PC-9 (cell line): ENCODE measurements at places on chromosomes 13 and 19. TPM values are rescaled to one million over a fixed set of nuclear protein-coding genes. Genes with fewer than 3 reads are reported as not detected.

The MISP gene
- 91.6 and 101 TPM in 2 replicates for total RNA-seq

- no peak overlapping the region for H3K27ac ChIP-seq
- DNase-seq: no peak
- H3K27me3 ChIP-seq: no peaks in the 10 kb centered on the region
- no peaks in the 10 kb centered on the region for H3K36me3 ChIP-seq
Measured at GRCh38 chr13:88643233-88643632, 972.1 kb downstream of the SLITRK5 start.

The CCNE1 gene
- 8.9 and 10.6 TPM in 2 replicates for total RNA-seq

GRCh38 chr13:50365408-50366391 lies 350.5 kb downstream of the KCNRG start:
- peaks cover 31% of the 10 kb centered on the region for H3K4me1 ChIP-seq
- no peaks in the 10 kb centered on the region for H3K36me3 ChIP-seq
- no peaks in the 10 kb centered on the region for H3K27me3 ChIP-seq
- DNase-seq: peak; percentile 93
- H3K27ac ChIP-seq: peak overlapping the region; percentile 95
- peak overlapping the region; percentile 45 for H3K4me3 ChIP-seq

GRCh38 chr19:21143854-21144253 lies 2.0 kb downstream of the ZNF431 start:
- H3K27ac ChIP-seq: peak overlapping the region; percentile 59
- peak overlapping the region; percentile 68; the same call in 1 of the 2 replicates for H3K4me3 ChIP-seq
- DNase-seq: peak; percentile 93
- H3K36me3 ChIP-seq: peaks cover 45% of the 10 kb centered on the region
- H3K27me3 ChIP-seq: no peaks in the 10 kb centered on the region

- H3K4me3 ChIP-seq: no peak overlapping the region
- H3K4me1 ChIP-seq: peaks cover 24% of the 10 kb centered on the region
- peak overlapping the region; percentile 69; the same call in 1 of the 2 replicates for H3K27ac ChIP-seq
- H3K36me3 ChIP-seq: no peaks in the 10 kb centered on the region; the same call in 1 of the 2 replicates
Measured at GRCh38 chr19:56111601-56112312, 9.3 kb downstream of the ZNF787 start.

The SIGLEC8 gene
- not detected in 2 replicates for total RNA-seq

DNA sequence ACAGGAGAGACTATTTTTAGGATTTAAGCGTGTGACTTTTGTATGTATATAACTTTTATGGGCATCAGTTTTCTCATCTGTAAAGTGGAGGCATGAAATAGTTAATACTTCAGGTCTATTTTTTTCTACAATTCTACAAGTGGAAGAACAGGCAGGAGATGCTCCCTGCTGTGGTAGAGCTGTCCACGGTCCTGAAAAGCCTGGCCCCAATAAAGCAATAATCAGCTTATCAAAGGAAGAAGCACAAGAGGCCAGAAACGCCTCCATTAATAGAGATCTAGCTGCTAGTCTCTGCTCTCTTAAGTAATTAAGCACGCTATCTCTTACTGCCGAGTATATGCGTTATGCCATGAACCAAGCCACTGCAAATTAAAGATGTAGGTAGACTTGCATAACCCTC lies 28.0 kb upstream of the WASF3 start:
- H3K27ac ChIP-seq: no peak overlapping the region
- H3K4me1 ChIP-seq: no peaks in the 10 kb centered on the region
- peak; percentile 16 for DNase-seq
- no peak overlapping the region for H3K4me3 ChIP-seq

The FFAR3 gene
- total RNA-seq: not detected in 2 replicates

- H3K36me3 ChIP-seq: peaks cover 21% of the 10 kb centered on the region; the same call in 1 of the 2 replicates
- no peaks in the 10 kb centered on the region for H3K27me3 ChIP-seq
- H3K4me1 ChIP-seq: peaks cover 60% of the 10 kb centered on the region
- H3K4me3 ChIP-seq: peak overlapping the region; percentile 79
Measured at GRCh38 chr19:38266981-38267597, 2.7 kb downstream of the SPINT2 start.

GRCh38 chr13:100044936-100045335 lies 44.0 kb upstream of the PCCA start:
- H3K27me3 ChIP-seq: no peaks in the 10 kb centered on the region
- DNase-seq: no peak
- H3K36me3 ChIP-seq: no peaks in the 10 kb centered on the region
- no peaks in the 10 kb centered on the region for H3K4me1 ChIP-seq
- H3K27ac ChIP-seq: no peak overlapping the region
